ENCODE measurements at places on chromosomes 4 and X.

DNA sequence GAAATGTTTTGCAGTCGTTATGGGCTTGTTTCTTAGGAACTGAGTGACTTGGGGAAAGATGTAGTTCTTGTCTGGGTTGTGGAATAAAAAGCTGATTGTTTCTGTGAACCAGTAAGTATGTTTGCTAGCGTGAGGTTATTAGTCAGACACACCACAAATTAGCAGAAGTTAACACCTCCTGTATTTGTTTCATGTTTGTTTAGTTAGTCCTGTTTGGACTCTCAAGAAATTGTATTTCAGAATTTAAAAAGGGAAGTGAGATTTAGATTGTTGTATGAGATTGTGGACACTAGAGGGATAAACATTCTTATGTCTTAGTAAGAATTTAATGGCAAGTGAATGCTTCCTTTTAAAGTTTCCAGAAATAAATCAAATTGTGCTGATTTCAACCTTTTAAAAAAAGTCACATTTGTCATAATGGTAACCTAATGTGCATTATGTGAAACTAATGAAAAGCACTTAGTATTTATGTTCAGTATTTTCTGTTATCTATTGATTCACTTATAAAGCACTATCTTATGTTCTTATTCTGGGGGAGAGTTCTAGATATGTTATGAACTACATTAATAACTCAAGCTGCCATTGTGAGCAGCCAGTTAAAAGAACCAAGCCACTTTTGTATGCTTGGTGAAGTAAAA is 25.6 kb downstream of the ATP10D start:
- no peak for DNase-seq

- DNase-seq = no peak
These were observed 30.8 kb downstream of the DIAPH2 start for GRCh38 chrX:96715481-96715880.

DNA sequence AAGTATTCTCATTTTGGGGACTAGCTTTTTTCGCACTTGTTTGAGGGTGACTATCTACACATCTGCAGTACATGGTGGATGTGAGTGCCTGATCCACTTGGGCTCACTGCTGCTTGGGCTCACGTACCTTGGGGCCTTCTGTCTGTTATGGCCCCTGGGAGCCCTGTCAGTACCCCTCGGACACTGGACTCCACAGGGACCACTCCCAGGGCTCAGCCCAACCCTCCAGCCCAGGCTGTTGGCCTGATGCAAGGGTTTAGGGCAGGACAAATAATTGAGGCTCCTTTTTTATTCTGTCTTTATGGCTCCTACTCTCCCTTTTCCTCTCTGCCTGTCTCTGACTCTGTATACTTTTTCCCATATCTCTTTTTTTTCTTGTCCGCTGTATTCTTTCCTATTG is 32.7 kb upstream of the MSN start:
- no peak for DNase-seq

- no peak for DNase-seq
These were observed 1.3 kb upstream of the FHIP1A start for GRCh38 chr4:151407466-151408379.

DNA sequence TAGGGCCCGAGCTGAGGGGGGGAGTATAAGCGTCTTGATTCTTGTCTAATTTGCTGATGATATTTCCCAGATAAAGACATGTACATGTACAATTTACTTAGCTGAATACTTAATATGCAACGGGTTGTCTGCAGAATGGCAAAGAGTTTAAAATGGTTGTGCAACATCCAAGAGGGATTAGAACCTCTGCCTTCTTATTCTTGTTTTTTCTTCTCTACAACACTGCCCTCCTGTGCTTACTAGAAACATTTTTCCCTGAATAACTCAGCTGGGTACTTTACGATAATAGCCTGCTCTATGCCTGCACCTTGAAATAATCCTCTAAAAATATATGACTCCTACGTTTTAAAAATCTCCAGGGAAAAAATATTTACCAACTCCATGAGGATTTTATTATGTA is 41.8 kb downstream of the INTS12 start:
- DNase-seq = no peak
